Colonic mucosa (tissue), 4 donors: ENCODE measurements at places on chromosomes 11 and 22. TPM values are rescaled to one million over a fixed set of nuclear protein-coding genes. Genes with fewer than 3 reads are reported as not detected.

DNA sequence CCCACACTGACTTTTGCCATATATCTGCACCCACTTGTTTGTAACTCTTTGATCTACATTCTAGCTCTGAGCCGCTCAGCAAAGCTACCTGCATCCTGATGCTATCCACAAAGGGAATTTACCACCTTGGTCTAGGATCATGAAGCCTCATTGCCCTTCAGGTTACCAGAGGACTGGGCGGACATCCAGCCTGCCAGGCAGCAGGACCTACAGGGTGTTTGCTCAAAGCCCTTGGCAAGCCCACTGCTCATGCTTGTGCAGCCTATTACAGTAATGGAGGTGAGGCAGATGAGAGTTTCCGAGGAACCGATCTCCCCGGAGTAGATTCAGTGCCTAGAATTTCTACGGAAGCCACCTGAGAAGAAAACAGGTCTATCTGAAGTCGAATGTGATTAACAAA is 417.2 kb downstream of the OPCML start:
- DNase-seq, result no peak

DNA sequence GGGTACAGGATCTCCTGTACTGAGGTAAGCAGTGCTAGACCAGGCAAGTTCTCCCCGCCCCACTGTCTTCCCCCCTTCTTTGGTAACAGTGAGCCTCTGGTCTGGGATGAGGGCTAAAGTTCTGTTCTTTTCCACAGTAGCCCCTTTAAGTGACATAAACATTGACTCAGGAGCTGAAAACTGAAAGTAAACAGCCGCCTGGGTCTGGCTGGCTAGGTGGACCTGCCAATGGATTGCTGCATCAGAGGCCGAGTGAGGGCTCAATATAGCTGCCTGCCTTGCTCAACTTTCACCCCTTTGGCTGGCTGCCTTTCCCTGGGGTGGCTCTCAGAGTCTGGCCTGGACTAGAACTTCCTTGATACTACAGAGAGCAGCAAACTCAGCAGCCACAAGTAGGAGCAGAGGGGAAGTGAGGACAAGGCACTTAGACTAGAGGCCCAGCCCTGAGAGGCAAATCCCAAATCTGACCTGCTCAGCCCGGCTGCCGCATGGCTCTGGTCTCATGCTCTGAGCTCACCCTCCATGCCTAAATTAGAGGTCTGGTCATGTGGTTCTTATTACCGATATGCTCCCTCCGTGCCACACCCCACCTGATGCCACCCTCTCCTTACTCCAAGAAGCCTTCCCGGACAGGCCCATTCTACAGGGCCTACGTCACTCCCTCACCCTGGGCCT is 9.6 kb upstream of the UCP3 start:
- peak; percentile 96 for DNase-seq

DNA sequence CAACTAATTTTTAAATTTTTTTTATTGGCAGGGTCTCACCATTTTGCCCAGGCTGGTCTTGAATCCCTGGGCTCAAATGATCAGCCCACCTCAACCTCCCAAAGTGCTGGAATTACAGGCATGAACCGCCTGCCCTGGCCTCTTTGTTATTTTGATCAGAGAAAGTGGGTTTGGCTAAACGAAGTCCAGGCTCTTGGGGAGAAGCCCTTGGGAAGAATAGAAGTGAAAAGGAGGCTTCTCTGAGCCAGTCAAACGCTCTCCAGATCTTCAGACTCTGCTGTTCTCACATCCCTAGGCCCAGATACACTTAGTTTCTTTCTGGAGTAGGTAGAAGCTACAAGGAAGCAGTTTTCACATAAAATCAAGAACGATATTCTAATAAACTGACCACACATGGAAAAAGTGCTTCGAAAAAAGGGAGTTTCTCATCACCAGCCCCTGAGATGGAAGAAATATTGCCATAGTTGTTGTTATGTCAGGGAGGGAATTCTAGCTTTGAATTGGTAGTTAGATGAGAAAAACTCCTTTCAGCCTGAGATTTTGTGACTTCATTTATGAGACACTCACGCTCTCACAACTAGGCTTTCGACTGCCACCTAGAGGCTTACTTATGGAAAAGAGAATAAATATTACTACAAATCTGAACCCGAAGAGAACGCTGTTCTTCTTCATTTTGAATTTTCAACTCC is 41.7 kb upstream of the AQP11 start:
- DNase-seq, result peak; percentile 65

GRCh38 chr11:1912289-1912878 is 7.1 kb upstream of the TNNT3 start:
- DNase-seq, result no peak

DNA sequence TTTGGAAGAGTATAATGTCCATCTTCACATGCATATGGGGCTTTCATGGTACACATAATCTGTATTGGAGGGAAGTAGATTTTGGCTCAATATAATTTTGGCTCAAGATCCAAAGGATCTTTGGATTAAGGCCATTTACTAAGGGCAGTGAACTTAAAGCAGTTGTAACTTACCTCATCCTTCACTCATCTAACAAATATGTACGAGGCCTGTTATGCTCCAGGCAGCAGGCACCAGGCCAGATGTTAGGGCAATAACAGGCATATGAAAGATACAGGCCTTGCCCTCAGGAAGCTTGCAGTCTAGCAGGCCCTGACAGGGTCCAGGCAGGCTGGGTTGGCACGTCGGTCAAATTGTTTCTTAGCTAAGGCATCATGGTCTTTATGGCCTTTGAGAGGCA is 44.6 kb downstream of the LIF start:
- DNase-seq, result no peak

GRCh38 chr11:12674936-12675696 is 895 bp downstream of the TEAD1 start:
- DNase-seq, result no peak

DNA sequence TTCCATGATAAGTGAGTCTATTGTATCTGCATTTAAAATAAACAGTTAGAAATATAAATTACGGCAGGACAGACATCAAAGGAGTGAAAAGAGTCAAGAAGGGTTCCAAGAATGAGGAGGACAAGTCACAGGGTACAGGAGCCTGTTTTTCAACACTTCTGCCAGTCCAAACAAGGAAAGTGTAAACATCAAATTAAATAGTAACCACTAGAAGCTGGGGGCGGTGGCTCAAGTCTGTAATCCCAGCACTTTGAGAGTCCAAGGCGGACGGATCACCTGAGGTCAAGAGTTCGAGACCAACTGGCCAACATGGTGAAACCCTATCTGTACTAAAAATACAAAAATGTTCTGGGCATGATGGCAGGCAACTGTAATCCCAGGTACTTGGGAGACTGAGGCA is 219.6 kb downstream of the LUZP2 start:
- no peak for DNase-seq

GRCh38 chr22:47280301-47280700 is 517.9 kb downstream of the TBC1D22A start:
- no peak for DNase-seq

DNA sequence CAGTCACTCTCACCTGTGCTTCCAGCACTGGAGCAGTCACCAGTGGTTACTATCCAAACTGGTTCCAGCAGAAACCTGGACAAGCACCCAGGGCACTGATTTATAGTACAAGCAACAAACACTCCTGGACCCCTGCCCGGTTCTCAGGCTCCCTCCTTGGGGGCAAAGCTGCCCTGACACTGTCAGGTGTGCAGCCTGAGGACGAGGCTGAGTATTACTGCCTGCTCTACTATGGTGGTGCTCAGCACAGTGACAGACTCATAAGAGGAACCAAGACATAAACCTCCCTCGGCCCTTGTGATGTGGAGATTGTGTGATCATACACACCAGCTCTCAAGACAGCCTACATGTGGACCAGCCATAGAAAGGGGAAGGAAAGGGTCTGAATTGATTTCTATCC is 113.3 kb downstream of the ZNF280B start:
- DNase-seq, result no peak

RHOD gene
- total RNA-seq, result 11.2 TPM

HORMAD2 gene
- total RNA-seq, result not detected

FBLN1 gene
- total RNA-seq, result 41.6 TPM

PDXP gene
- total RNA-seq, result 24.5 TPM

DAGLA gene
- total RNA-seq, result 12.2 TPM

LDHA gene
- 1,280 TPM for total RNA-seq

HSPB2 gene
- total RNA-seq, result 0.25 TPM

OR5A2 gene
- total RNA-seq, result not detected

CASP5 gene
- 25.7 TPM for total RNA-seq

NEFH gene
- total RNA-seq, result 0.42 TPM
